ENCODE measurements at places on chromosomes 6 and 20.

DNA sequence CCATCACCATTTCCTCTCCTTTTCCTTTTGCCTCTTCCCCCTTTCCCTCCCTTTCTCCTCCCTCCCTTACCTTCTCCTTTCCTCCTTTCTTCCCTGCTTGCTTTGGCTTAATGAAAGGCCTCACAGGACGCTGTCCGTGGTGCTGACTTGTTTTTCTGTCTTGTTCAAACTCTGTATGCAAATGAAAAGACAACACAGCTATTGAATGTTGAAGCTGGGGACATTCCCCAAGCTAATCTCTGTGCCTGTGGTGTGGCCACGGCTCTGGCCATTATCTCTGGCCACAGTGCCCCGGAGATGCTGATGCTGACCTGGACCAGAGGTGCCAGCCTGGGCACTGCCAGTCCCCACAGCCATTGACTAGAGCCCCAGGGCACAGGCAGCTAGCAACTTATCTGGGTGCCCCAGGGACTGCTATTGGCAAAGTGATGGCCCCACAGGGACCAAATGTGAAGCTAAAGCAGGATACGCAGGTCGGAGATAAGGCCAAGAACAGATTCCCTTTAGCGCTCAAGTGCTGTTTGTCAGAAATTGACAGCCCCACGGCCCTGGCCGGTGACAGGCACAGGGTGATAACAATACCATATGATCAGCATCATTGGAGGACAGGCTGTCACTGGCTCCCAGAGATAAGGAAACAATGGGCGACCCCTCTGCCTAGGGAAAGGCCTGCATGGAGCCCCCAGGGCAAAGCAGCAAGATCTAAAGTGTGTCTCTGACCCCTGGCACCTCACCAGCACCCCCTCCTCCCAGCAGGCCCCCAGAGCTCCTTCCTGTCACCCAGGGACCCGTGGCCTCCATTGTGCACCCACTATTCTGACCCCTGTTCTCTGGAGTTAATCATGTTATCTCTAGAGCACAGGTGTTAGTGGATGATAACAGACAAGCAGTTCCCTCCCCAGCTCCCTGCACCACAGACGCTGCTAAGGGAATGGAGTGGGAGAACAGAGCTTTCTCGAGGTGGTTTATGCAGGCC lies 31.6 kb upstream of the SLC32A1 start:
- no peak for ATAC-seq

- ATAC-seq = no peak
Measured at GRCh38 chr20:53379014-53379832, 214.4 kb downstream of the ZNF217 start.

DNA sequence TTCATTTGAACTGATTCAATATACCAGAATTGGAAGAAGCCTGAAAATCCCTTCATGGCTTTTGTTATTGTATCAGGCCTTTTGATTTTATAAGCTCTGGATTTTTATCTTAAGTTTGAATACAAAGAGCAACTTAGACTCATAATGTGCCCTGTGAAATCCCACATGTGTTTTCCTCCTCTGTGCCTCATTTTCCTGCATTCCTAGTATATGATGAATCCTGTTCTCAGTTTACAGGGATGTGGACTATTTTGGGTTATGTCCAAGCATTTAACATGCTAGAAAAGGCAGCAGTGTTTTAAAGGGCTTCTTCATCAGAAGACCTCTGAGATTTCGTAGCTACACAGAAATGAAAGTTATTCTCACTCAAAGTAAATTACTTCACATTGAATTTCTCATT lies 455.0 kb downstream of the RFPL4B start:
- no peak for ATAC-seq

- no peak for ATAC-seq
Measured at GRCh38 chr6:87785229-87785862, 83.3 kb upstream of the AKIRIN2 start.

DNA sequence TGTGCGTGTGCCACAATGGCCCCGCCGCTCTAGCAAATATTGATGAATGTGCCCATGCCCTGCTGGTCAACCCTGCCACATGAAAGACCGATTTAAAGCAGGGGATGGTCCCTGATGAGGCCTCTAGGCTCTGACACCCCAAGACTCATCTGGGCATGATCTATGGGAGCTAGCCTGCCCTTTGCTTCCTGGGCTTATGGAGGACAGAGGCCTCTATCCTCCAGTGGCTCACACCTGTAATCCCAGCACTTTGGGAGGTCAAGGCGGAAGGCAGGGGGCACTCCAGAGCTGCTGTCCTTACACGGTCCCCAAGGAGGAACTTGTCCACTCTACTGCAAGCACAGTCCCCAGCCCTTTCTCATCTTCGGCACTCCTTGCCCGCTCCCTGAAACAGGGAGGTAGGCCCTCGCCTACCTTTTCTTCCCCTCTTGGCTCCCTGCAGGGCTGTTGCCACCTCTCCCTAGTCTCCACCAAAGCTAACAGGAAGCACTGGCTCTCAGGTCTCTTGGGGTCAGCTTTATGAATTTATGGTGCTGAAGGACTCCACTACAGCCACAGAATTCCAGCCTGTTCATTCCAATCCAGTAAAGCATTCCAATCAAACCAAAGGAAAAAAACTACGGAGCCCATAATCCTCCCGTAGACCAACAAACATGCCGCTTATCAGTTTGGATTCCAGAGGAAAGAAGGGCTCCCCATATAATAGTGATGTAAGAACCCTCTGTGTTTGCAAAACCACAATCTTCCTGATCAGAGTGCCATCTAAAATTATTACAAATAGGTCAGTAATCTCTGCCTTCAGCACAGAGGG lies 48.7 kb upstream of the FOXQ1 start:
- ATAC-seq = no peak

DNA sequence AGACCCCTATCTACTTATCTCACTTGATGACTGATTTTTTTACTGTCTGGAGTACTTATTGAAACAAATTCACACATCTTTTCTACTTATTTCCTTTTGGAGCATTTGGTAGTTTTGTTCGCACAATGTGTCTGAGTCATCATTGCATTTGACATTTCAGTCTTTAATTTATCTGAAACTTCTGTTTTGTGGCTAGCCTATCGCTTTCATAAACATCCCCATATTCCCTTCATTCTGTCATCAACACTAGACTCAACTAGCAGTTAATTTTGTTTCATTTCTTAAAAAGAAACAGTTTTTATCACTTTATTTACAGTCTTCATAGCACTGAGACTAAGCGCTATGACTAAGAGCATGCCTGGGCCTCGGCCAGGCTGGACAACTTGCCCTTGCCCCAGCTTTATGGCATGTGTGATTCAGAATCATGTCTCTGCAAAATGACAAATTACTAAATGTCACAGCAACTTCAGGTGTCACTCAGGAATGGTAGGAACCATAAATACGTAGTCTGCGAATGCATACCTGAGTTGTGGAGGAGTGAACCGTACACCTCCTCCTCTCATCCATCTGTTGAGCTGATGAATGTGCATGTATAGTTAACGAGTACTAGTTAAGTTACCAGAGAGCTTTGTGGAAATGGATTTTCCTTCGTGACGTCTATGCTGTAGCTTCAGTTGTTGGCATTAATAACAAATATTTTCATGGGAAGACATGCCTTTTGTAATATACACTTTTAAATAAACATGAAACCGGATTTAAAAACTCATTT lies 16.2 kb downstream of the L3MBTL3 start:
- ATAC-seq = no peak

DNA sequence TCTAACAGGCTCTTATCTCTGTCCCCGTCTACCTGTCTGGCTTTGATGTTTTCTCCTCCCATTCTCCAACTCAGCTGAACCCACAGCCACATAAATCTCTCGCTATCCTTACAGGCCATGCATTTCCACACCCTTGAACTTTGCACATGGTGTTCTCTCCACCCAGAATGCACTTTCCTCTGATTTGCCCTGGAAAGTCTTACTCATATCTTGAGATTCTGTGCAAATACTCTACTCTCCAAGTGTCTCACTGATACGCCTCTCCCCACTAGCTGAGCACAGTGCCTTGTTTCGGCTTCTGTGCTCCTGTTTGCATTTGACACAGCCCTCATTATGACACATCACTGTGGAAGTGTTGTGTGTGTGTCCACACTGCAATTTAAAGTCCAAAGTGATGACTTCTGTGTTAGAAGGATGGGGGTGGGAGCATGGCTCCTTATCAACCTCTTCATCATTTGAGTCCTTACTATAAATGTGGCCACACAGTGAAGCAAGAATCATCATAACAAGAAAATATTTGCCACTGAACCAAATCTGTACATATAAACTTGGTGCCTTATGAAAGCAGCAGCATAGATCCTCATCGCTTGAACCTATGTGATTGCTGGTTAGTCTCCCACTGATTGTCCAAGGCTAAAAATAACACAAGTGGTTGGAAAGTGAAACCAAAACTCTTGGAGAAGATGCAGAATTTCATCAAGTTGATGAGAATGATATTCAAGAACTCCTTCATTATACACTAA lies 5.5 kb upstream of the PRELID3B start:
- ATAC-seq = no peak

GRCh38 chr20:10255846-10256245 lies 37.2 kb downstream of the SNAP25 start:
- no peak for ATAC-seq

DNA sequence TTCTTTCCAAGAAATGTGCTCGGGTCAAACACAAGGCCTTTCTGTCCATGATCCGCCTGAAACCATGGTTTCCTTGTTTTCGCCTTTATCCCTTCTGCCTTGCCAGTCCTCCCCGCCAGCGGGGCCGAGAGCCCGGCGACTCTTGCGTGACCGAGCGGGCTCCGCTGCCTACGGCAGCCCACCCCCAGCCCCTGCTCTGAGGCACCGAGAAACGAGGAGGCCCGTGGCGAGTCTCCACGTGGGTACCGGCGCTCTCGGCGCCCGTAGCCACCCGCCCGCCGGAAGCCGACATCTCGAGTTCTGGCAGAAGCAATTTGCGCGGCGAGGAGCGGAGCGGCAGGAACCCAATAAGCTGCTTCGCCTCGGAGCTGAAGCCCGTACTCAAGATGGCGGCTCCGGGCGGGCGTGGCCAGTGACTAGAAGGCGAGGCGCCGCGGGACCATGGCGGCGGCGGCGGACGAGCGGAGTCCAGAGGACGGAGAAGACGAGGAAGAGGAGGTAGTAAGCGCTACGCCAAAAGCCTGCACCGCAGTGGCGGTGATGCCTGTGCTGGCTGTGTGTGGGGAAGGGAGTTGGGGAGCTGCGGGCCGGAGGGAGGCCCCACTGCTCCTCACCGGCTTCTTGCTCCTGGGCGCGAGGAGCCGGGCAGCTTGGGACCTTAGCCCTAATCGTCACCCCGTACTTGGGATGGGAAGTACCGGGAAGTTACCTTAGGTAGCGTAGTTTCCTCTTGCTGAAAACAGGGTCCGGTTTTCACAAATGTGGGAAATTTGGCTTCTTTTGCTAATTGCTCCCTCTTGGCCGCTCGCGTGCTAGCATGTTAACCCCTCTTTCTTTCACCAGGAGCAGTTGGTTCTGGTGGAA lies at the start of gene GTF3C6:
Gene GTF3C6 (plus strand): TSS at position 378 of the 864 bp plus-strand sequence. CDS start 64 bp downstream, at position 442.
- peak; percentile 98 for ATAC-seq

GRCh38 chr6:110687326-110687725 lies 127.9 kb downstream of the CDK19 start:
- ATAC-seq = no peak

GRCh38 chr6:52352239-52353018 lies 9.5 kb upstream of the PAQR8 start:
- peak; percentile 77 for ATAC-seq

GRCh38 chr6:37725957-37726356 lies 28.3 kb upstream of the MDGA1 start:
- ATAC-seq = no peak

- no peak for ATAC-seq
Measured at GRCh38 chr20:38228436-38228835, 32.1 kb downstream of the KIAA1755 start.

DNA sequence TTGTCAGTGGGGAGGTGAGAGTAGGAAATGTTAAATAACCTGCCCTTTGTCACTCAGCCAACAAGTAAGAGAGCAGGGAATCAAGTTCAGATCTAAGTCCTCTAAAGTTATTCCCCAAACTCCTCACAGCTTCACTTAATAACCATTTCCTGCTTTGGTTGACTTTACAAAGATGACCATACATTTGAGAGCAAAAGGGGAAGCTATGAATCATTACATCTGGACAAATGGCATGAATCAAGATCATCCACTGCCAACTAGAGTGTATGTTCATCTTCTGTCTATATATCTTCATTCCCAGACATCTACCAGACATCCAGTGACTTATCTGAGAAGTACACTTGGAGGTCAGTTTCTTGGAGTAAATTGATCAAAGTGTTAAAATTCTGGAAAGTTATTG lies 15.1 kb upstream of the HIVEP2 start:
- no peak for ATAC-seq

GRCh38 chr20:57437267-57437666 lies 46.1 kb downstream of the RBM38 start:
- no peak for ATAC-seq

DNA sequence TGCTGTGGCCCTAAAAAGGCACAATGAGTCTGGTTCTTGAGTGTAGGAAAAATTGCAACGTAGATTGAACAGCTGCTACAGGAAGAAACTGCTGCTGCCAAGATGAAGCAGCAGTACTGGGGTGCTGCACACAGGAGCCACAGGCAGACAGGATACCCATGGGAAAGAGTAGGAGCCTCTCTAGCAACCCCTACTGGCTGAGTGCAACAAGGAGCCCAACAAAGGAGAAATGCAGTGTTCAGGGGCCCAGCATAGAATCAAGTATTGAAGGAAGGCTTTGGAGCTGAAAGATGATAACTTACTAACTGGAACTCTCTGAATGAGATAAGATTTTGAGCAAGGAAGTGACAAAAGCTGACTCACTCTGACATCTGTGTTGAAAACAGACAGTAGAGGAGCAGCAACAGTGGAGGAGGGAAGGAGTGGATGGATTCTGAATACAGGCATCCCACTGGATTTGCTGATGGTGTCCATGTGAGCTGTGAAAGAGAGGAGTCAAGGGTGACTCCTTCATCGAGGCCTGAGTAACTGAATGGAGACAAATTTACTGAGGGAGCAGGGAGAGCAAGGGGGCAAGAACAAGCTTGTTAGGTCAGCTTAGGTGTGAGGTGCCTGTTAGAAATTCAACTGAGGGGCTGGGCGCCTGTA lies 534.7 kb upstream of the JARID2 start:
- no peak for ATAC-seq

GRCh38 chr6:13470238-13471140 lies 16.9 kb downstream of the GFOD1 start:
- ATAC-seq = no peak

GRCh38 chr6:46174904-46175303 lies 4.1 kb upstream of the ENPP5 start:
- no peak for ATAC-seq

- ATAC-seq = no peak
Measured at GRCh38 chr6:138017166-138017757, 90.0 kb downstream of the PERP start.

- ATAC-seq = no peak
Measured at GRCh38 chr6:41483943-41484342, 62.2 kb upstream of the FOXP4 start.

All from gastroesophageal sphincter (tissue), 4 donors.